Transverse colon (tissue), 4 donors: ENCODE measurements at places on chromosomes 1 and 21.

GRCh38 chr1:52367272-52367671 lies 1.3 kb upstream of the CC2D1B start:
- DNase-seq, result no peak

DNA sequence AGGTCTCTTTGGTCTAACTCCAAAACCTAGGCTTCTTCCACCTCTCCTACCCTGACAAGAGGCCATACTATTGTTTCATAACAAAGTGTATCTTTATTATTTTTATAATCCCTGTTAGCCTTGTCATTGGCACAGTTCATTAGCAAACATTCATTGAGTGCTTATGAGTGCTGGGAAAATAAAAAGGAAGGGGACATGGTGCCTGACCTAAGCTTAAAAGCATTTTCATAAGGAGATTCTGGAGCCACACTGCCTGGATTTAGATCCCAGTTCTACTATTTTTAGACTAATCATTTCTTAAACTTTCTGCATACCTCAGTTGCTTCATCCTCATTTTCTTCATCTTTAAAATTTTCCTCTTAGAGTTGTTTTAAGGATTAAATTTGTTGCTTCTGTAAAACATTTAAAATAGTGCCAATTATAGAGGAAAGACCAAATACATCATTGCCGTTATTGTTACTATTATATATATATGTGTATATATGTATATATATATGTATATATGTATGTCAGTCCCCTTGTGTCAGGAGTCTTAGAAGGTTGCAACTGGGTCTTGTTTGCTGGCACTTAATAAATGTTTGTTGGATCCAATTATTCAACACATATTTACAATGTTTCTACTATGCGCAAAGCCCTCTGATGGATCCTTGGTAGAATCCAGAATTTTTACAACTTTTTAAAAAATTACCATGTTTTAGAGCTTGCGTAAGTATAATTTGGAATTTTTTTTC lies 250.9 kb upstream of the SGIP1 start:
- DNase-seq, result no peak

- DNase-seq, result no peak
Measured at GRCh38 chr1:61659061-61659460, 65.9 kb downstream of the TM2D1 start.

DNA sequence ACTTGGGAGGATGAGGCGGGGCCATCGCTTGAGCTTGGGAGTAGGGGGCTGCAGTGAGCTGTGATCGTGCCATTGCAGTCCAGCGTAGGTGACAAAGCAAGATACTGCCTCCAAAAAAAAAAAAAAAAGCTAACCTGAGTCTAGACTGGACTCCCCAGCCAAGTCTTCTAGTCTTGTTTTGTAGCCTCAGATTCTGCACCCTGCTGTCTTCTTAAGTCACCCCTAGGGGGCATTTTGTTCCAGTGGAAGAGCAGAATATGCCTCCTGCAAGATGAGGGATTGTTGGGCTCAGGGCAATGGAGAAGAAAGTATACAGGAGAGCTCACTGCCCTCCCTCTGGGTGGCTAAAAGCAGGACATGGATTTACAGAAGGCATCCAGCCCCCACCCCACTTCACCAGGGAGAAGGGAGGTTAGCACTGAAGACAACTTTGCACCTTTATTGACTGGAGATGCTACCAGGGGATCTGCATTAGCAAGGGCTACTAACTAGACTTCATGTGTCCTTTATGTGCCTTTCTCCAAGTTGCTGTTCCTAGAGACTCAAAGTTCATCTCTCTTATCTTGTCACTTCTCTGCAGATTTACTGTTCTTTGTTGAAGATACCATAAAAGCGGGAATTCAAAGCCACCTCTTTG lies 15.3 kb upstream of the RNF187 start:
- no peak for DNase-seq
